Right renal pelvis (tissue), 4 donors: ENCODE measurements at places on chromosomes 16 and 17. TPM values are rescaled to one million over a fixed set of nuclear protein-coding genes. Genes with fewer than 3 reads are reported as not detected.

- DNase-seq = no peak
These were observed 10.8 kb downstream of the ZNF750 start for GRCh38 chr17:82828875-82829487.

GRCh38 chr17:44915862-44916780 lies 821 bp upstream of the GFAP start:
- no peak for DNase-seq

DNA sequence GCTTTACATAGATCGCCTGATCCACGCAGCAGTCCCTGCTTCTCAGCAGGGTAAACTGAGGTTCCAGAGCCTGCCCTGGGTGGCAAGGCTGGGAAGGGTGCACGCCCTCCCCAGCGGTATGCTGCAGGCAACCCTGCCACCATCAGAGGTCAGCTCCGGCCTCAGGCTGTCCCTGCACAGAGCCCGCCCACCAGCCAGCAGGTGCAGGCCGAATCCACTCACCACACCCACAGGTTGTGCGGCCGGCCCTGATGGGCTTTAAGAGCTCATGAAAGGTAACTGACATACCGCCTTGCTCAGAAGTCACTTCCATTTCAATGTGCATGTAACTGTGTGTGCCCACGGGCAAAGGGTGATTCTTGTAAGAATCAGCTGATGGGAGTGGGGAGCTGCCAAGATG lies 7.1 kb downstream of the RBFOX3 start:
- DNase-seq = no peak

GRCh38 chr16:3022684-3023414 lies 893 bp downstream of the HCFC1R1 start:
- no peak for DNase-seq

DNA sequence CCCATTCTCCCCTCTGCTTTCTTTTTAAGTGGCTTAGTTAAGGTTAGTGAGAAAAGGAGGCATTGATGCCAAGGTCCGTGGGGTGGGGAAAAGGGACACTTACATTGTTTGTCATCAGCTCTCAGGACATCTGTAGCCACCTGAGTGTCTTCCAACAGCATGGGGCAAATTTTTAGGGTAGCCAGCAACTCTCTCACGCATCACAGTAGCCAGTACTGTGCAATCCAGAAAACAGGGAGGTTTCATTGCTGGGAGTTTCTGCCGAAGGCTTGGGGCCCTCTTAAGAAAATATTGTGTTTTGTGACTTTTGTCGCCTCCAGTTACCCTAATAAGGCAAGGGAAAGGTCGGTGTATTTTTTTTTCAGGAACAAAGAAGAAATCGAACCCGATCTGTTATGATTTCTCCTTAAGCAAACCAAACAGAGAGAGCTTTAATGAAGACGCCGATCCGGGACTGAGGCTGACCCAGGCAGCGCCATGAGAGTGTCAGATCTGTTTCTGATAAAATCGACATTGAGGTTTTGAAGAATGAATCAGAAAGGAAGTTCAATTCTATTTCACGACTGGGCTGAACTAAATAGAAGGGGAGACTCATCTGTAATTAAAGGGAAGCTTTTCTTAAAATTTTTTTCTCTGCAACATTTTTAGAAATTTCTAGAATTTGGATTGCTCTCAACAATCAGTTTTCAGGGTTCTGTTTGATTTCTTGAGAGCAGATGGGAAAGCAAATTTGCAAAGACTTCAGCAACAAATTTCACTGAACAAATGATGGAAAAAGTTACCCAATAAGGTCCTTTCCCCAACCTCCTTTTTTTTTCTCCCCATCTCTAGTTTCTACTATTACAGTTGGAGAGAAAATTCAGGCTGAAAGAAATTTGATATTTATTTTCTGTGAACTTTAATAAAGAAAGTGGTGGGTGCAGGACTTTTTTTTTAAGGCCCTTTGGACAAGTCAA lies 144.7 kb upstream of the IRX3 start:
- DNase-seq = no peak

DNA sequence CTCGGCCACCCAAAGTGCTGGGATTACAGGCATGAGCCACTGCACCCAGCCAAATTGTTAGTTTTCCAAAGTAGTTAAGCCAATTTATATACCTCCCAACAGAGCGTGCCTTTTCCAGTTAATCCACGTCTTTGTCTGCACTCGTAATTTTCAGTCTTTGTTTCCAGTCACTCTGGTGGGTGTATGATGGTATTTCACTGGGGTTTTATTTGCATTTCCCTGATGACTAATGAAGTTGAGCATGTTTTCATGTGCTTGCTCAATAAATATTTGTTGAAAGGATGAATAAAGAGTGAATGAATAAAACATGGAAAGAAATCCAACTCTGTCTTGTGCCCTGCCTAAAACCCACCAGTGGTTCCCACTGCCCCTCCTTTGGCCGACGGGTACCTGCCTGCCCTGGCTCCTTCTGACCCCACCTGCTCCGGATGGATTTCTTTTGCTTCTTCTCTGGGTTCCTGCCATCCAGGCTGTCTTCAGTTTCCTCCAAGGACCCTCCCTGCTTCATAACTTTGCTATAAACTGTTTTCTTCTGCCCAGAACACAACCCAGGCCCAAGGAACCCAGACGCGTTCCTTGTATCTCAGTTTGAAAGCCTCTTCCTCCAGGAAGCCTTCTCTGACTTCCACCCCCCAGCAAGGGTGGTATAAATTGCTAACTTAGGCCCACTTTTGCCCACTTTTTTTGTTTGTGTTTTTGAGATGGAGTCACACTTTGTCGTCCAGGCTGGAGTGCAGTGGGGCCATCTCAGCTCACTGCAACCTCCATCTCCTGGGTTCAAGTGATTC lies 3.0 kb upstream of the ABCC1 start:
- no peak for DNase-seq

GRCh38 chr16:89102041-89102471 lies 8.4 kb downstream of the ACSF3 start:
- DNase-seq = no peak

DNA sequence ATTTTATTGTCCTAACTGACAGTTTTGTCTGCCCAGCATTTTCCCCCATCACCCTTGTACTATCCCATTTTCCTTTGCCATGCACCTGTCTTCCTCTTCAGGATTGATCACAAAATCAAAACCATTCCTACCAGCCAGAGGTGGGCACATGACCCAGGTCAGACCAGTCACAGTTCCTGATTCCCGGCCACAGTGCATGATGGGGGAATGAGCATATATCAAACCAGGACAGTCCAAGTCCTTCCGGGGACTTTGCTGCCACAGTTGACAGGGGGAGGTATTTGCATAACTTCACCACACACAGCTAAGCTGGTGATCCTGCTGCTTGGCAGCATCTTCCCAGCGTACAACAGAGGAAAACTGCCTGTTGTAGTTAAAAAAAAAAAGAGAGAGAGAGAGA lies 493.9 kb downstream of the WWOX start:
- no peak for DNase-seq

DNA sequence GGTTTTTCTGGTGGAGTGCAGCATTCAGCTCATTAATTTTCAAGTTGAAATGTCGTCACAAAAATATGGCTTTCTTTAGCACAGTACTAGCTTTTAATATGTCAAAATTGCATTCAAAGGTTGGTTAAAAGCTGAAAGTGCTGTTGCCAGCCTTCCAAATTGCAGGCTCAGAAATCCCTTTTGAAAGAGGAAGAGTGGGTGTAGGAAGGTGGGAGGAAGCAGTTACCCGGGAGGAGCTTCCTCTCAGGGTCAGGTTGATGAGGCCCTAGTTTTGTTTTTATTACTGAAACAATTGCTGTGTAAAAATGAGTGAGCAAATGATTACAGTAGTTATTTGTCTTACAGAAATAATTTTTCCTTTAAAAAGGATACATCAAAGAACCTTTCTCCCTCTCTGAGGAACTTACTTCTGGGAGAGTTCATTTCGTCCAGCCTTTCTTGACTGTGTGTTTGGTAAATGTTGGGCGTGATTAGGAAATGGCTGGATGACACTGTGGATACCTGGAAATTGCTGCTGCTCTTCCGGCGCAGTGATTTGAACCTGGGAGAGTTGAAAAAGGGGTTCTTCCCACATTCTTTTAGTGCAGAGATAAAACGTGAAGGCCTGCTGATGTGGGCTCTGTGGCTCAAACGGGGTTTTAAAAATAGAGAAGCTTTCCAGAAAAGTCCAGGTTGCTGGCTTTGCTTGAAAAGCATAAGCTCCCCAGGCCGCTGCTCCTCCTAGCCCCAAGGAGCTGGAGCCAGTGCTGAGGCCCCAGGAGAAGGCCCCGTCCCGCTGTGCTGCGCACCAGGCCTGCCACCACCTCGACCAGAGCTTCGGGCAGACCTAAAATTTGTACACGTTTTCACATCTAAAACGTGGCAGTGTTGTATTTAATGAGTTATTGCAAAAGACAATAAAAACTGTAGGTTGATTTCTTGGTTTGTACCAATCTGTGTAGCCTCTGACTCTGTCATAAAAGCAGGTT lies 41.7 kb downstream of the SEC14L1 start:
- DNase-seq = no peak

GRCh38 chr16:64132759-64133361 lies 989.0 kb downstream of the CDH11 start:
- DNase-seq = no peak

- DNase-seq = no peak
These were observed 357.6 kb upstream of the SALL1 start for GRCh38 chr16:51508490-51509212.

DNA sequence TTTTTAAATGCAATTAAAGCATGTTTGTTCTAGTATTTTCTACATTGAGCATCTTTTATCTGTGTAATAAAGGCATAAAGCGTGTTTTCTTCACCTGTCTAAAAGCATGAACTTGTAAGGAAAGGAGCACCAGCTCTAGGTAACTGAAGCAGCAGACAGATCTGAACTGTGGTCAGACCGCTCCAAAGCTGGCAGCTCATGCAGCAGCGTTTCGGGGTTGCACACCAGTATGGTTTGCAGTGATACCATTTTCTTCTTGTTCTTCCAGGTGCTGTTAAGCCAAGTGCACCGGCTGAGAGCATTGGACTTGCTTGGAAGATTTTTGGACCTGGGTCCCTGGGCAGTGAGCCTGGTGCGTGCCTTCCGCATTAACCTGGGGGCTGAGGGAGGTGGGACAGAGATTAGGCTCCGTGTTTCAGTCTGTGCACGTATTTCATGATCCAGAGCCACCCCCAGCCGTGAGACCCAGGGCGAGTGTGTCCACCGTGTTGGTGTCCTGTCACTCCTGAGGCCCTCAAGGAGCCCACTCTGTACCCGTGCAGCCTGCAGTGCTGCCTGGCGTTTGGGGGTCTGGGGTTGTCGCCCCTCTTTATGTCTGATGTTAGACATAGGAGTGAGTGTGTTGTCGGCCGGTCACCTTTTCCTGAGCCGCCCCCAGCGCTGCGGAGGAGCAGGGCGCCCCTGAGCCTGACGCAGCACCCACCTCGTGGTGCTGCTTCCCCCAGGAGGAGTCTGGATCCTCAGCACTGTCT lies 136.3 kb upstream of the CHMP6 start:
- DNase-seq = no peak

- no peak for DNase-seq
These were observed 126.0 kb upstream of the GOT2 start for GRCh38 chr16:58859958-58860669.

DNA sequence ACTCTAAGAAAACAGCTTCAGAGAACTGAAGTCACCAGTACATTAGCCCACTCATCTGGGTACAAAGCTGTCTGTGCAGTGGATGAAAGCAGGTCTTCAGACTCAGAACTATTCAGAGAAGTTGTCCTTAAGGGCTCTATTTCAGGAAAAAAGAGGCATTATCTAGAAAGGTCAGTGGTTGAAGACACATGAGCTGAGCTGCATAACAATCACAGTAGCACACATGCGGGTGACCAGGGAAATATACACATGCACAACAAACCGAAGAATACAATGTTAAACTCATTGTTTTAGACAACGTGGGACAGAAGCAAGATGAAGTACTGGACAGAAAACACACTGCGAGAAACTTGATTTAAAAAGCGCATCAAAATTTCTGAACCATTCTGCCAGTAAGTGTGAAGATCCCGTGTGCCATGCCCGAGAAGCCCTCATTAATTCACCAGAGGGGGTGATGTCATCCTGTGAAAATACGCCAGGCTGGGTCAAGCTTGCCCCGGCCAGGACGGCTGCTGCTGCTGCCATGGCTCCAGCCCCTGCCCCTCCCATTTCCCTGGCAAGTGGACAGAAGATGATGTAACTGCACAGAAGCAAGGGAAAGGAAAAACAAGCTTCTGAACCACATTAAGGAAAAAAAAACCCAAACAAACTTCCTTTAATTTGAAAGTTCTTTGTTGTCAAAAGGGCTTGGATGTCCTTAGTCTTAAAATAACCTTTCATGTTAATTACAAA lies 10.1 kb downstream of the DYNC1LI2 start:
- no peak for DNase-seq

GRCh38 chr17:77802811-77803220 lies 155.7 kb upstream of the TNRC6C start:
- peak; percentile 75 for DNase-seq

DNA sequence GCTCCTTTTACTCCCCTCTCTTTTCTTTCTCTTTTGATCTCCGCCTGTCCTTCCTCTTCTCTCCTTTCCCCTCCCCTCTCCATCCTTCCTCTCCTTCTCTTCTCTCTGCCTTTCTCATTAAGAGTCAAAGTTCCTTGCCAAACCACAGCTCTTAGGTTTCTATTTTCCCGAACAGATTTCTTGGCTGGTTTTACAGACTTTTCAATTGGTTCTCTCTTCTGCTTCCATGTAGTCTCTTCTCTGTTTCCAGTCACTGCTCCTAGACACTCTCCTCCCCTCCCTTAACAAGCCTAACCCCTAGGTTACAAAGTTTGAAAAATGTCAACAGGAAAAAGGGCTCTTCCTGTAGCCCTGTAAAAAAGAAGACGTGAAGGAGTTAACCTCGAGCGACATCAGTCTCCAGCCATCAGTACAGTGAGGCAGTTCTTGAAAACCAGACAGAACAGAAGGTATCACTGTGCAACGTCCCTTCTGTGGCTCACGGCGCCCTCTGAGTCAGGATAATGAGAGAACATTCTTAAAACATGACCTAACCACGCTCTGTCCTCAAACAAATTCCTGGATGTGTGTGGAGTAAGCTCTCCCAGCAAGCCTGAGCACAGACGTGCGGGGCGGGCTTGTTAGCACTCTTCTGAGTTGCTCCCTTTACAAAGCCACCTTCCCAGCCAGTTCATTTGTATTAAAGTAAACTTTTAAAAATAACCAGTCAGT lies 11.6 kb upstream of the MARCHF10 start:
- no peak for DNase-seq

Gene EPX
- 0.91 TPM for polyA plus RNA-seq

Gene FOXJ1
- 18.9 TPM for polyA plus RNA-seq

Gene NSRP1
- polyA plus RNA-seq = 41.8 TPM

Gene FBXL16
- 1.1 TPM for polyA plus RNA-seq

Gene BCAR1
- polyA plus RNA-seq = 54.9 TPM

Gene TP53TG3C
- not detected for polyA plus RNA-seq

Gene WNT9B
- 13.8 TPM for polyA plus RNA-seq
